Neural crest cell (in vitro differentiated cells): ENCODE measurements at places on chromosomes 11 and 22.

GRCh38 chr22:49015993-49016908 lies 811.4 kb downstream of the BRD1 start:
- no peak for DNase-seq

DNA sequence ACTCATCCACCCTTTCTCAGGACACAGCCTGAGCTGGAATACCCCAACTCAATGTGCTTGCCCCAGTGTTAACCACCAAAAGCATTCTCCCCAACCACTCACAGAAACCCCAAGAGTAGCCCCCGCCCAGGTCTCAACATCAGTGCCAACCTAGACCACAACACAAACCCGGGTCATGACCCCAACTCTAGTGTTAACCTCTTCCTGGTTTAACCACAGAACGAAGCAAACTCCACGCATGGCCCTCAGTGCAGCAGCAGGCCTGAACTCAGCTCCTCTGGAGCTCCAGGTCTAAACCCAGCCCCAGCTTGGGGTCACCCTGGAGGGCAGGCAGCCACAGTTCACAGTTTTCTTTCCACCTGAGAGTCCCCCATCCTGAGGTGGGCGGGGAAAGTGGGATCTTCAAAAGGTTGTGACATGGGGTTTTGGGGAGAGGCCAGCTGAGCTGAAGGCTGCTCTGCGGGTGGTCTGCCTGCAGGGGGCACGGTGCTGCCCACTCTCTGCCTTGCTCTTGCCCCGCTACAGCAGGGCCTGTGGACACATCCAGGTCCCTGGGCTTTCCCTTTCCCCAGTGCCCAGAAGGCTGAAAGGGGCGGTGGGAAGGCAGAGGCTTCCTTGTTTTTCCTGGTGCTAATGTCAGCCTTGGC lies 37.9 kb downstream of the NECTIN1 start:
- no peak for DNase-seq

GRCh38 chr22:50376085-50376651 lies 33.0 kb downstream of the PPP6R2 start:
- no peak for DNase-seq

GRCh38 chr11:95605271-95605940 lies 184.2 kb downstream of the FAM76B start:
- DNase-seq: no peak

- no peak for DNase-seq
These were observed 292.8 kb upstream of the RAG2 start for GRCh38 chr11:36890841-36891240.

- DNase-seq: peak; percentile 42
These were observed 643 bp downstream of the TIGD3 start for GRCh38 chr11:65355013-65355775.

- DNase-seq: peak; percentile 1
These were observed 74.9 kb upstream of the RAG2 start for GRCh38 chr11:36672815-36673450.

DNA sequence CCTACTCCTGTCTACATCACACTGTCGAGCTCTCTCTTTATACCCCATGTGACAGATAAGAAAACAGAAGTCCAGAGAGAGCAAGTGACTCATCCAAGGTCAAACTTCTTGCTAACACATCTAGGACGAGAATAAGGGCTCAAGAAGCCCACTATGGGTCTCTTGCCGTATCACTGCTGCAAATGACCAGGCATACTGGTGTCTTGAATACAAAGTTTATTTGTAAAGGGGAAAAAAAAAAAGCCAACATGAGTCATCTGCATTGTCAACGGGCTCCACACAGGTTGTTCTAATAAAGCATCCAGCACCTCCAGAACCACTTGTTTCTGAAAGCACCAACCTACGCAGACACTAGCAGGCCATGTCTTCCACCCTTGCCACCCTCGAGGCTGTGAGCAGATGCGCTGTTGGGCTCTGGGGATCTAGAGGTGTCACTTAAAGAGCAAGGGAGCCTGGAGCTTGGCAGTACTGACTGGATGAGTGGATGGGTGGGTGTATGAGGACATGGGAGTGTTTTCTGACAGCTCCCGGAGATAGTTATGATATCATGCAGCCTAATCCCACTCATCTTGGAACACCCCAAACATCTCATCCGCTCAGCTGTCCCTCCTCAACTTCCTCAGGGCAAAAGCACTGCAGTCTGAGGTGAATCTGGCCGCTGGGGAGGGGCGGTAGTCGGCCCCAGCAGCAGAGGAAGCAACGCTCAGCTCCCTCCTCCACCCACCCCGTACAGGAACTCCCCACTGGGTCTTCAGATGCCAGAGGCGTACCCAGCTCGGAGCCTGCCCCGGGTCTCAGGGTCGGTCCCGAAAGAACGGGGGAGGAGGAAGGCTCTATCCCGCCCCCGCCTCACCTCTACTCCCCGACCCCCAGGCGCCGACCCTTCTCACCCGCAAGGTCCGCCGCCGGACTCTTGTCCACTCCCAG lies 1.0 kb downstream of the SMCO4 start:
- DNase-seq: no peak

DNA sequence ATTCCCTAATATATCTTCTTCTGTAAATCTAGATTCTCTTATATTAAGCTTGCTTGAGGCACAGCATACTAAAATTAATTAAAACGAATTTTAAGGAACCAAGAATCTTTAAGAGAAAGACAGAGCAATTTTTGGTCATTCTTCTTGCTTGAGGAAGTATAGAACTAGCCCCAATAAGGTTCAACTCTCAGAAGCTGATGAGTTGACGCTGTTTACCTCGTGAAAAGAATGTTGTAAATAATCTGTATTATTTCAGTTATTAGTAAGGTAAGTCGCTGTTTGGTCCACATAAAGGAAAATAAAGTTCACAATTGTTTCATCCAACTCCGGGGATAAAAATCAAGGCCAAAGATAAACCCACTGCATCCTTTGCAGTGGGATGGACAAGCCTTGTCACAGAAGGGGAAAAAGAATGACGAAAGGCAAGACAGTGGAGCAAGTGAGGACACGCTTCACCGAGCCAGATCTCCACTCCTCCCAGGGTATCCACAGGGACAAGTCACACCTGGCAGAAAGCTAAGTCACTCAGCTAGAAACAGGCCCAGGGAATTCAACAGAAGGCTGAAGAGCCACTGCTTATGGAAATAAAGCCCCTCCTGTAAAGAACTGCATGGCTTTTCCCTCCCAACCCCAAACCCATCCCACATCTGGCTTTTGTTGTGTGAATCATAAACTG lies 752 bp downstream of the POU2AF1 start:
- no peak for DNase-seq

GRCh38 chr11:64352099-64352994 lies 6.6 kb upstream of the RPS6KA4 start:
- no peak for DNase-seq

DNA sequence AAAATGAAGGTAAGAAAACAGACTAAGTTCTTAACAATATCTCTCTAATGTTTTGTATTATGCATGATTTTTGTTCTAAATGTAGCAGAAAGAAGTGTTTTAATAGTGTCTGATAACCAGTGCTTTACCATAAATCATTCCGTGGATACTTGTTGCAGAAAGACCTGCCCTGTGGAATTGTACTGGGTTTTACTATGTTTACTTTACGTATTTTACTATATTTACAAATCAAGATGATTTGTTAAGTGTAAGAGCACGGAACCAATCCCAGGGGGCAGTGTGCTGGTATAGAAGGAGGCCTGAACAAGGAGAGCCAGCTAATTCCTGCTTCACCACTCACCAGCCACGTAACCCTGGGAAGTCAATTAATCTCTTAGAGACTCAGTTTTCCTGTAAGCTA lies 1.4 kb downstream of the HTR3B start:
- DNase-seq: no peak

DNA sequence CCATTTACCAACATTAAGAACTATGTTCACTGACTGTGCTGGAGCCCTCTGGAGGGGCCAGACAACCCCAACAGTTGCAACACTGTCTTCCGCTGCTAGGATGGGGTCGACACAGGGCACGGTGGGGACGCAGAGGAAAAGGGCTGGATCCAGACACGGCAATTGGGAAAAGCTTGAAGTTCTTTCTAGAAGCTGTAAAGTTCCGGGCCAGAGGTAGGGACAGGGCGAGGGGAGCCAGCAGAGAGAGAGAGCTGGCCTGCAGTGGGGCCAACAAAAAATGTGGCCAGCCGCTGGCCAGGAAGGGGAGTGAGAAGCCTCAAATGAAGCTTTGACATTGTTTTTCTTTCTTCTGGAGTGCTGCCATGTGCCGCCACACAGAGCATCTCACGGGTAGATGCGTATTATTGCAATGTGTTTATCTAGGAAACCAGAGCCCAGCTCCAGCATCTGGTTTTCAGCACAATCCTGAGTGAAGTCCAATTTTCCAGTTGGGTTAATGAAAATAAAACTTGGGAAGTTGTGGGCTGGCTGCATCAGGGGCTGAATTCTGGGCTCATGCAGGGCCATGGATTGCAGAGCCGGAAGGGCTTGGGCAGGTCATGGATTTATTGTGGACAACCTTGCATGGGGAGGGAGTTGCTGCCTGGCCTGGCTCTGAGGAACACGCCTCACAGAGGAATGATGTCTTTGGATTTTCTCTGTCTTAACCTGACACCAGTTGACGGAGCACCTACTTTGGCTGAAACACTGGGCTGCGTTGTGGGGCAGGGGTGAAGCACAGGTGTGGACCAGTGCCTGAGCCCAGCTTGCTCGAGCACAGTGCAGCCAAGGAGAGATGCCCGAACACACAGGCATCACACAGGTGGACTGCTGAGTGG lies 67.6 kb upstream of the AMPD3 start:
- DNase-seq: no peak

GRCh38 chr11:35654711-35655110 lies 7.9 kb upstream of the TRIM44 start:
- no peak for DNase-seq

GRCh38 chr22:19046719-19047609 lies 75.2 kb downstream of the DGCR2 start:
- no peak for DNase-seq

- no peak for DNase-seq
These were observed 6.0 kb downstream of the PRG3 start for GRCh38 chr11:57374966-57375365.

DNA sequence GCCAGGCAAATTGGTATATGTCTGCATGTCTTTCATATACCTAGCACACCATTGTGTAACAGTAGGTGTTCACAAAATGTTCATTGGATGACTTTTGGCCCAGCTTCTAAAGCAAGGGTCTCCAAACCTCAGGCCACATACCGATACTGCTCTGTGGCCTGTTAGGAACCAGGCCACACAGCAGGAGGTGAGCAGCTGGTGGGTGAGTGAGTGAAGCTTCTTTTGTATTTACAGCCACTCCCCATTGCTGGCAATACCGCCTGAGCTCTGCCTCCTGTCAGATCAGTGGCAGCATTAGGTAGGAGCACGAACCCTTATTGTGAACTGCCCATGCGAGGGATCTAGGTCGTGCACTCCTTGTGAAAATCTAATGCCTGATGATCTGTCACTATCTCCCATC lies 836.6 kb downstream of the NTM start:
- DNase-seq: no peak

GRCh38 chr11:205221-206001 lies 1.8 kb downstream of the BET1L start:
- no peak for DNase-seq

GRCh38 chr11:20501252-20501651 lies 98.2 kb upstream of the SLC6A5 start:
- no peak for DNase-seq

DNA sequence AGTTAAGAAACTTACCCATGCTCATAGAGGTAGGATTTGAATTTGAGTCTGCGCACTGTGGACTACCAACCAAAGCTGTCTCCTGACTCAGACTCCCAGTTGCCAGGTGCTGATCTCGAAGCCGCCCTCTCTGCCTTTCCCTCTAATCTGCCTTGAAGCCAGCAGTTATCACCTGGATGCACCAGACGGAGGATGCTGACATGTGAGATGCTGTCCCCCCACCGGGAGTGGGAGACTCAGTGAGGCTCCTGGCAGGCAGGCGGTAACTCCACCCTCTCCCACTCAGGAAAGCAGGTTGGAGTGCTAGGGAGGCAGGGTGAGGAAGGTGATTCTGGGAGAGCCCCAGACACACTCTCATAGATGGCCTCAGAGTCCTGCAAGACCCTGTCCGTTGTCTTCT lies 40.4 kb downstream of the KIAA1671 start:
- DNase-seq: no peak

- DNase-seq: no peak
These were observed 9.4 kb upstream of the FBLN1 start for GRCh38 chr22:45493286-45493771.

- no peak for DNase-seq
These were observed 11.4 kb downstream of the DNAL4 start for GRCh38 chr22:38782402-38783094.

- DNase-seq: no peak
These were observed 2.9 kb upstream of the TEAD1 start for GRCh38 chr11:12671370-12671769.

GRCh38 chr11:73463359-73463758 lies 87.2 kb downstream of the RELT start:
- DNase-seq: no peak

DNA sequence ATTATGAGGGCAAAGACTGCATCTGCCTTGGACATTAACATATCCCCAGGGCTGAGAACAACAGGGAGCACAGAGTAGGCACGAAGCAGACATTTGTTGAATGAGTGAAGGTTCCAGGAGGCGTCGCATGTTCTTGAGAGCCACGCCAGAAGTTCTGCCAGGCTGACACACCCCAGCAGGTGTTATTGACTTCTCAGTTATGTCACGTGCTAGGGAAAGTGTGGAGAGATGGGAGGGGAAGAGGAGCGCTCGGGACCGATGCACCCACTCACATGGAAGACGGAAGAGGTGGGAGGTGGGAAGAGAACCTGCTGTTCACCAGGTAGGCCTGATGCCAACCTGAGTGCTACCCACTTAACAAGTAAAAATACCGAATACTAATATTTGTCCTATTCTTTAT lies 232.8 kb downstream of the LARGE1 start:
- DNase-seq: no peak

DNA sequence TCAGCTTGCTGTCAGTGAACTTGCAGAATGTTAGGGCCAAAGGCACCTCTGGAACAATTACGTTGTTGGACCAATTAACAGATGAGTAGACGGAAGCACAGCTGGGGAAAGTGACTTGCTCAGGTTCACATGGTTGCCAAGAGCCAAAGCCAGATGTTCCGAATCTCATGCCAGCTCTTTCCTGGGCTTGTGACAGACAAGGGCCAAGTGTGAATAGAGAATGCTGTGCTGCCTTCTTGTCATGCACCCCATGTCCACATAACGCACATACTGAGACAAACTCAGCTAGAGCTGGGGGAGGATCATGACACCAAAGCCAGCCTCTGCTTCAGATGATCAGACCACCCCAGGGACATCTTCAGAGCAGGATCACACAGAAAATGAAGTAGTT lies 616.3 kb downstream of the INSC start:
- DNase-seq: no peak

DNA sequence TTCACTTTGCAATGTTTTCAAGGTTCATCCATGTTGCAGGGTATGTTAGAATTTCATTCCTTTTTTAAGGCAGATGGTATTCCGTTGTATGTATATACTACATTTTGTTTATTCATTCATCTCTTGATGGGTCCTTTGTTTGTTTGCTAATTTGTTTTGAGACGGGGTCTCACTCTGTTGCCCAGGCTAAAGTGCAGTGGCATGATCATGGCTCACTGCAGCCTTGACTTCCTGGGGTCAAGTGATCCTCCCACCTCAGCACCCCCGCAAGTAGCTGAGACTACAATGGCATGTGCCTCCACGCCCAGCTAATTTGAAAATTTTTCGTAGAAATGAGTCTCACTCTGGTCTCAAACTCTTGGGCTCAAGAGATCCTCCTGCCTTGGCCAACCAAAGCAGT lies 6.2 kb downstream of the UVRAG start:
- no peak for DNase-seq
